ENCODE measurements at places on chromosomes 5 and 9.

- H3K4me1 ChIP-seq: no peaks in the 10 kb centered on the region
- H3K27ac ChIP-seq: no peak overlapping the region
- H3K4me3 ChIP-seq: no peak overlapping the region
Observed at GRCh38 chr9:17291766-17292165, 156.9 kb downstream of the CNTLN start.

DNA sequence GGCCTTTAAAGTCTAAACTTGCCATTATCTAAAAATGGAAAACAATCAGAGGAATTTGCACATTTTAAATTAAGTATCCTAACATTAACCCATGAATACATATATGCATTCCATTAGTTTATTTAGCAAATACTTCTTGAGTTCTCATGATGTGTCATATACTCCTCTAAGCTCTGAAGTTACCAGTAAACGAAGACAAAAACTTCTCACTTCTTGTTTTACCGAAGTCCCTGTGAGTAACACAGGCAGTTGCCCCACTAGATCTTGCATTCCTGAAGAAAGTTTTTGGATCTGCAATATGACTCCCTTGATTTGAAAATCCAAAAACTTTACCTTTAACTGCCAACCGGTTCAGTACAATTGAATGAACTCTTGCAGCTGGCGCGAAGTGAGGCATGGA, 439.0 kb upstream of the MPDZ start:
- H3K36me3 ChIP-seq: no peaks in the 10 kb centered on the region
- no peaks in the 10 kb centered on the region for H3K4me1 ChIP-seq
- H3K27ac ChIP-seq: no peak overlapping the region
- H3K4me3 ChIP-seq: no peak overlapping the region
- DNase-seq: no peak

GRCh38 chr5:51466214-51466613, 83.0 kb downstream of the ISL1 start:
- no peak overlapping the region for H3K27ac ChIP-seq
- no peak for DNase-seq
- H3K4me1 ChIP-seq: no peaks in the 10 kb centered on the region
- H3K4me3 ChIP-seq: no peak overlapping the region

GRCh38 chr9:10594482-10594881, 18.3 kb downstream of the PTPRD start:
- H3K27ac ChIP-seq: no peak overlapping the region
- no peaks in the 10 kb centered on the region for H3K4me1 ChIP-seq
- no peaks in the 10 kb centered on the region for H3K27me3 ChIP-seq
- no peaks in the 10 kb centered on the region for H3K36me3 ChIP-seq
- no peak for DNase-seq

DNA sequence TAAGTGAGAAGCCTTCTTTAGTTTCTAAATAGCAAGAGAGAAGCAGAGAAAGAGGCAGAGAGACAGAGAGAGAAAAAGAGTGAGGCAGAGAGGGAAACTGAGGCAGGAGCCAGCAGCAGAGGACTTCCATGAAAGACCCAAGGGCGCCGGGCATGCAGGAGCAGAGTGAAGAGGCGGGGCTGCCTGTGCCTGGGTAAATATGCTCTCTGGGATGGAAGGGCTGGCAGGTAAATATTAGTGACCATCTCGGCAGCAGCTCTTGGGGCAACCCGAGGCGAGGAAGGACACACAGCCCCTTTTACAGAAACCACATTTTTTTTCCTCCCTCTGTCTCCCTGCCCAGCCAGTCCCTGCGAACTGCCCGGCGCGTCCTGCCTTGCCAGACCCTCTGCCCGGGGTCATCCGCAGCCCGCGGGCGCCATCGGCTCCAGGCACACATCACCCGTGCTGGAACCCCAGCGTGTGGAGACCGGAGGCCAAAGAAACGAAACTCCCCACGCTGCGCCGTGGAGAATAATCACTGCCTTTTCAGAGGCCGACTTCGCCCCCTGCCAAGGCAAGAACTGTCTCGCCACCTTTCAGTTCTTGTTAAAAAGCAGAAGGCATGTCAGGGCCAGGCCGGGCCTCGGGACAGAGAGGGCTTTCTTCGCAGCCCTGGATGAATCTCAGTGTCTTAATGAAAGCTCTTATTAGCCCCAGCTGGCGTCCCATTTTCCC, 61.3 kb downstream of the BOD1 start:
- peaks cover 1% of the 10 kb centered on the region for H3K27me3 ChIP-seq
- H3K36me3 ChIP-seq: no peaks in the 10 kb centered on the region
- H3K4me1 ChIP-seq: no peaks in the 10 kb centered on the region
- no peak overlapping the region for H3K4me3 ChIP-seq
- no peak for DNase-seq
- H3K27ac ChIP-seq: no peak overlapping the region

DNA sequence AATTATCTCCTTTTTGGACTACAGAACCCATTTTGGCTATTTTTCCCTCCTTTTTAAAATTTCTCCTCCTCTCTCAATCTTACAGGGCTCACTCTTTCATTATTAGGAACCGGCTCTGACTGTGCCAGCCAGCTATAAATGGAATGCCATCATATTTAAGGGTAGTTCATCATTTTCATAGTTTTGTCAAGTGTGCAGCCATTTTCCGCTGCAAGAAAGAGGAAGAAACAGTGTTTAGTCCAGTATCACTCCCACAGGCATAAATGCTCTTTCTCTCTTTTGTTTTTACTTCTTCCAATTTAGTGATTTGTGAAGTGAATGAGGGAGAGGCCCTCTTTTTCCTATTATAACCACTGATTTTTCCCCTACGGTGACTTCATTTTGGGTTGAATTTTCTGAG, 290.0 kb downstream of the NR3C1 start:
- no peaks in the 10 kb centered on the region for H3K27me3 ChIP-seq
- H3K27ac ChIP-seq: peak overlapping the region; percentile 54

DNA sequence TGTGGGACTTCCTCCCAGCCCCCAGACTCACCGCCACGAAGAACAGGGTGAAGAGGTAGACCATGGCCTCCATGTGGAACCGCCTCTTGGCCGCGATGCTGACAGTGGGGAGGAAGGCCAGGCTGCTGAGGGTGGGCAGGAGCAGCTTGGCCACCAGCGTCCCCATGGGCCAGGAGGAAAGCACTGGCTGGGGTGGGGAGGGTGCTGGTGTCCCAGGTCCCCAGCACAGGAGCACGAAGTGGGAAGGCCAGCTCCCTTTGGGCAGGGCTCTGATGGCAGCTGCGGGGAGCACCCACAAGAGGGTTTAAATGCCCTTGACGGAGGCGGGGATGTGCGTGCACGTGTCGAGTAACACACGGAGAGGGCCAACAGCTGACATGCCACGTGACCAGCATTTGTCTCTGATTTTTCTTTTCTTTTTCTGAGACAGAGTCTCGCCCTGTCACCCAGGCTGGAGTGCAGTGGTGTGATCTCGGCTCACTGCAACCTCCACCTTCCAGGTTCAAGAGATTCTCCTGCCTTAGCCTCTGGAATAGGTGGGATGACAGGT, at the start of gene MYMK:
Gene MYMK (minus strand): TSS at position 281 of the 550 bp plus-strand sequence. CDS start 115 bp downstream, at position 166.
- H3K27ac ChIP-seq: no peak within 1 kb of the TSS
- no peak within 1 kb of the TSS for H3K4me3 ChIP-seq
- DNase-seq: no peak
- H3K36me3 ChIP-seq: no peaks in the 10 kb centered on the region
- H3K4me1 ChIP-seq: no peaks in the 10 kb centered on the region

- H3K27ac ChIP-seq: no peak overlapping the region
- H3K27me3 ChIP-seq: peaks cover 2% of the 10 kb centered on the region
- H3K4me1 ChIP-seq: no peaks in the 10 kb centered on the region
- H3K4me3 ChIP-seq: no peak overlapping the region
Observed at GRCh38 chr5:51034222-51034901, 348.9 kb upstream of the ISL1 start.

DNA sequence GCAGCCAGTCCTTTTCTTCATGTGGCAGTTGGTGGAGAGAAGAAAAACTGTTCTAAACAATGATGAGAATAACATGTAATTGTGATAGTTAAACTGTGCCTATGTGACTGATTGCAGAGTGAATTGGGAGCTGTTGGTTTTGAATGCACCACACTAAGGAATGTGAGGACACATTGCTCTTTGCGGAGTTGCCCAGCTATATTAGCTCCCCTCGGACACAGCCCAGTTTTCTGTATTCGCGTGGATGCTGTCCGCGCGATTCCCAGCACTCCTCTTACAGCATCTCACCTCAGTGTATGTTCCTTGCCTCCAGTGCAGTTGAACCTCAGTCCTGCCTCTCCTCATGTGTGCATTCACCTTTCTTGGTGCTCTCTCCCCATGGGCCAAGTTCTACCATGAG, 32.2 kb downstream of the TGFBI start:
- no peak overlapping the region for H3K27ac ChIP-seq
- H3K4me1 ChIP-seq: no peaks in the 10 kb centered on the region
- no peak for DNase-seq
- no peak overlapping the region for H3K4me3 ChIP-seq
- no peaks in the 10 kb centered on the region for H3K36me3 ChIP-seq
- H3K27me3 ChIP-seq: peaks cover 3% of the 10 kb centered on the region

GRCh38 chr5:127389601-127390000, 99.0 kb downstream of the MEGF10 start:
- H3K27ac ChIP-seq: no peak overlapping the region
- H3K36me3 ChIP-seq: no peaks in the 10 kb centered on the region
- H3K27me3 ChIP-seq: peaks cover 6% of the 10 kb centered on the region
- no peak overlapping the region for H3K4me3 ChIP-seq

- no peaks in the 10 kb centered on the region for H3K27me3 ChIP-seq
- no peak for DNase-seq
- no peaks in the 10 kb centered on the region for H3K36me3 ChIP-seq
- no peak overlapping the region for H3K4me3 ChIP-seq
- H3K27ac ChIP-seq: no peak overlapping the region
Observed at GRCh38 chr5:73955271-73955846, 329.4 kb downstream of the ARHGEF28 start.

DNA sequence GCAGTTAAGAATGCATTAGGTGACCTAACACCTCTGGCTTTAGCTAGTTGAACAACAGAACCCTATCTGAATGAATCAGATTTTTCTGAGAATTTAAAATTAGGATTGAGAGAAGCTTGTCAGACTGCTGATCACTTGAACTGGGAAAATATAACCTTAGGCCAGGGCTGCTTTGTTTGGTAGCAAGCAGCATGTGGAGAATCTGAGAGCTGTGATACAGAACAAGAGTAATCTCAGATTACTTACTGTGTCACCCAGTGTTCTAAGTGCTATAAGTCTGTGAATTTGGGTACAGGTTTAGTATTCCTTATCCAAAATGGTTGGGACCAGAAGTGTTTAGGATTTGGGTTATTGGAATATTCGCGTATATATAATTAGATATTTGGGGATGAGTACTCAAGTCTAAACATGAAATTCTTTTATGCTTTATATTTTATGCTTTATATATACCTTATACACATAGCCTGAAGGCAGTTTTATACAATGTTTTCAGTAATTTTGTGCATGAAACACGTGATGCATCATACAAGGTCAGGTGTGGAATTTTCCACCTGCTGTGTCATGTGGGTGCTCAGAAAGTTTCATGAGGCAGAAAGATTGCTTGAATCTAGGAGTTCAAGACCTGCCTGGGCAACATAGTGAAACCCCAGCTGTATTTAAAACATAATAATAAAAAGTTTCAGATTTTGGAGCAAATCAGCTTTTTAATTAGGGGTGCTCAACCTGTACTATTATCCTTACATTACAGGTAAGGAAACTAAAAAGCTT, 8.3 kb upstream of the CHD1 start:
- no peak overlapping the region for H3K27ac ChIP-seq
- no peak overlapping the region for H3K4me3 ChIP-seq
- H3K4me1 ChIP-seq: peaks cover 28% of the 10 kb centered on the region

- no peak overlapping the region for H3K27ac ChIP-seq
- H3K4me1 ChIP-seq: peaks cover 7% of the 10 kb centered on the region
- H3K36me3 ChIP-seq: no peaks in the 10 kb centered on the region
- H3K4me3 ChIP-seq: no peak overlapping the region
- peaks cover 2% of the 10 kb centered on the region for H3K27me3 ChIP-seq
Observed at GRCh38 chr5:34578962-34579361, 77.2 kb upstream of the RAI14 start.

- no peak overlapping the region for H3K4me3 ChIP-seq
- no peaks in the 10 kb centered on the region for H3K36me3 ChIP-seq
- H3K4me1 ChIP-seq: peaks cover under 1% of the 10 kb centered on the region
- no peaks in the 10 kb centered on the region for H3K27me3 ChIP-seq
Observed at GRCh38 chr9:123743737-123744136, 186.2 kb downstream of the DENND1A start.
